ENCODE measurements at places on chromosomes 1 and 21.
A peak's percentile ranks its signal among the peaks of the same experiment; 100 is the strongest.

- no peak for DNase-seq
Measured at GRCh38 chr1:17427696-17428660, 11.5 kb downstream of the RCC2 start.

GRCh38 chr1:153646672-153647345 lies 11.7 kb upstream of the SNAPIN start:
- DNase-seq, result no peak

GRCh38 chr1:160397651-160398050 lies 2.7 kb upstream of the VANGL2 start:
- no peak for DNase-seq

DNA sequence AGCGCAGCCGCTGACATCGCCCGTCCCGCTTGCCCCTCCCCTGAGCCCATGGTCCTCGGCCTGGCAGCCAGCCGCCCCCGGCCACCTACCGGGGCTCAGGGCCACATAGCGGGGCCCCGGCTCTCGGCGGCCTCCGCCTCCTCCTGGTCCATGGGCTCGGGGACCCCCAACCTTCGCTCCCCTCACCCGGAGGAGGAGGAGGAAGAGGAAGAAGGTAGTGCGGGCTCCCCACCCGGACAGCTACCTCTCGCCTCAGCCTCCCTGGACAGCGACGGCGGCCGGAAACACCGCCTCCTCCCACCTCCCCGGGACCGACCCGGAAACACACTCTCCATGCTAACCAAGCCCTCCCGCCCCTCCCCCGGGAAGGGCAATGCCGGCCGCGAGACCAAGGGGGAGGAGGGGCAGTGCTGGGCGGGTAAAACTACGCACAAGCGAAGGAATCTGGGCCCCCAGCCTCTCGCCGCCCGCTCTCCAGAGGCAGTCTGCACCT lies at the start of gene KIAA0319L:
KIAA0319L (minus strand) TSS at position 286 of the 493 bp plus-strand sequence. CDS start 2,912 bp downstream, outside the sequence.
- DNase-seq, result peak; percentile 87

Data from SK-N-DZ (cell line).